Femur (tissue), 1 donor: ENCODE measurements at places on chromosomes 2 and 18.
A peak's percentile ranks its signal among the peaks of the same experiment; 100 is the strongest.

GRCh38 chr2:203900253-203900652, 32.7 kb downstream of the CTLA4 start:
- DNase-seq: no peak

DNA sequence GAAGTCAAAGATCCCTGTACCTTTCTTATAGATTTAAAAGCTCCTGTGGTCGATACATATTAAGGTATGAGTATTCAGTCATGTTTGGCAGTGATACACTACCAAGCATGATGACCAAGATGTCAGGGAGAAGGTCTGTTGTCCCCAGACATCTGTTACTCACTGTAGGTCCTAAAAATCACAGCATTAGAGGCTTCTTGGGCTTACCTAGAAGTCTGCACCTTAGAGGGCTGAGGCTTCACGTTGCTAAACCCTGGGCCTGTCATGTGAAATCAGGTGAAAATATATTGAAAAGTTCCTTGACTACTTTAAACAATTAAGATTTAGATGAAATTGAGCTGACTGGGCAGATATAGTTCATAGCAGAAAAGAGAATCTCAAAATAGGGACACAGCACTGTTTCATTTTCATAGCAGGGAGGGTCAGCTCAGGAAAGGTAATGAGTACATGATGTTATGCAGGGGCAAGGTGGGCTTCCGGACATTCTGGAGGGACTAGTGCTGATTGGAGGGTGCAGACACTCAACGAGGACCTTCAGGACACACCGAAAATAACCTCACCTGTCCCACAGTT, 78.7 kb downstream of the SPATS2L start:
- no peak for DNase-seq

DNA sequence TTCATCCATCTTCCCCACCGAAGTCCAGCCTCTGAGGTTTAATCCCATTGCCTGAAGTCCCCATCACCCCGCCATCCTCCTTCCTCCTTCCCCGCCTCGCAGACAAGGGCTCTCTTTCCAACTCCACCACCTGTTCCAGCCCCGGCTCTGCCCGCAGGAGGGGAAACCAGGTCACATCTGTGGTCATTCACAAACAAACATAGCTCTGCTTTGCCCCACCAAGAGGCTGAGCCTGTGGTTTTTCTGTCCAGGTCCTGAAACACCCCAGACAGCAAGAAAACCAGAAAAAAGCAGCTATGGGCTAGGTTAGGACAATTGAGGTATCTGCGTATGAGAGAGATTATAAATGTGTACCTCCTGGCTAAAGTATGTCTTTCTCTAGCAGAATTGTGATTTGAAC, 144.7 kb downstream of the GLI2 start:
- peak; percentile 39 for DNase-seq

DNA sequence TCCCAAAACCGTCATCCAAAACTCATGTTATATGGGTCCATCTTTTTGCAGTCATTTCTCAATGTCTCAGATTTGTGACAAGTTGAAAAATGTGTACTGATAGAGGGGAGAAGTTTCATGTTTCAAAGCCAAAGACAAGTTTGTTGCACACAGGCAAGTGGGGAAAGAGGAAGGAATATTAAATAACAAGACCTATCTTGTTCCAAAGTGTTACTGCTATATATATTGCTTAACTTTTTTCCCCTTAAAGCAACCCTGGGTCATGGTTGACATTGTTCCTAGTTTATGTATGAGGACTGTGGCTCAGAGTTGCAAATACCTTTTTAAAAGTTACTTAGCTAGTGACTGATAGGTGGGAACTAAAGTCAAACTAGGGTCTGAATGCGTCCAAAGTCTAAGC, 1.7 kb downstream of the ITGA4 start:
- no peak for DNase-seq

DNA sequence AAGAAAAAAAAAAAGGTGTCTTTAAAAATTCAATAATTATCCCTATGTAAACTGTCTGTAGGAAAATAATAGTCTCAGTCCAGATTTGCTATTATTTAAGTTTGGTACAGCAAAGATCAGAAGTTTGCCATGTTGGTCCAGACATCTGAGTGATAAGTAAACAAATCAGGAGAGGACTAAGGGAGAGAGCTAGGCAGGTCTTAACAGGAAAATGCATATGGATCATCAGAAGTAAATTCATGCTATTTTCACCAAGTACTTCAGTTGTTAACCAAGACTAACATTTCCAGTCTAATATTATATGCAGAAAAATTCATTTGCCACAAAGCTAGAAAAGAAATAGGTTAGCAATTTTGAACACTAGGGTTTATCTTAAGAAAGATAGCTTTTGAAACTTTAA, 95.0 kb upstream of the STK17B start:
- no peak for DNase-seq

GRCh38 chr18:54787121-54787520, 41.2 kb upstream of the RAB27B start:
- no peak for DNase-seq

GRCh38 chr2:197813093-197813787, 8.8 kb downstream of the PLCL1 start:
- no peak for DNase-seq

- no peak for DNase-seq
Measured at GRCh38 chr18:28112056-28112470, 64.9 kb downstream of the CDH2 start.

DNA sequence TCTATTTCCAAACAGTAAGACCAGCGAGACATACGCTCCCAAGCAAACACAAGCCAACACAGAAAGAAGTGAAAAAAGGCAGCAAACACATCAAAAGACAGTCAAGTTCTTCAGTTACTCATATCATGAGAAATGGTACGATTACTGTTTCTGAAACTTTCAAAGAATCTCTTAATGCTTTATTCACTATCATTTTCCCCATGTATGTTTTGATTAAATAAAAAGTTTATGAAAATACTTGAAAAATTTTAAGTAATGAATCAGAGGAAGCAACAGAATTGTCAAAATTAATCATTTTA, 114.9 kb downstream of the HDAC4 start:
- no peak for DNase-seq

GRCh38 chr2:5504756-5505155, 187.4 kb upstream of the SOX11 start:
- DNase-seq: no peak

GRCh38 chr2:45177870-45178269, 168.6 kb upstream of the SIX2 start:
- DNase-seq: no peak
